Nucleus accumbens (tissue), 56 donors: ENCODE measurements at places on chromosomes 1 and 21.

DNA sequence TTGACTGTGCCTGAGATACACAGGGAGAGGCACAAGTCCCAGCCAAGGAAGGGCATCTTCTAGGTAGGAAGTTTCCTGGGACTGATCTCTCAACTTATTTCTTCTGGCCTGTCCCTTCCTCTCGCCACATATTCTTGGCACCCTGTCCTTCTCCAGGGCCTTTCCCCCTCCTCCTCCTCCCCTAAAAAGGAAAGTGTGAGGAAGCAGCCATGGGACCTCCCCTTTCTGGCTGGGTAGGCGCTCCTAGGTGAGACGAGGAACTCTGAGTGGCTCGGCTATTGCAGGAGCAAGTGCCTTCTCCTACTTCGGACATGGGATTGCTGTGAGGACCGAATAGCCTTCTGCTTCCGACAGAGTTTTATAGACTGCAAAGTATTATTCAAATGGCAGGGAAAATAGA is 15.5 kb upstream of the MTARC2 start:
- DNase-seq = no peak

GRCh38 chr1:2412773-2413494 is 570 bp upstream of the PEX10 start:
- DNase-seq = no peak

GRCh38 chr1:118907466-118907865 is 80.7 kb downstream of the TBX15 start:
- DNase-seq = no peak

GRCh38 chr21:20045197-20045596 is 953.0 kb upstream of the NCAM2 start:
- no peak for DNase-seq

GRCh38 chr1:184559117-184559713 is 172.4 kb downstream of the C1orf21 start:
- no peak for DNase-seq

- DNase-seq = no peak
These were observed 34.4 kb downstream of the ADGRL2 start for GRCh38 chr1:81834921-81835698.

DNA sequence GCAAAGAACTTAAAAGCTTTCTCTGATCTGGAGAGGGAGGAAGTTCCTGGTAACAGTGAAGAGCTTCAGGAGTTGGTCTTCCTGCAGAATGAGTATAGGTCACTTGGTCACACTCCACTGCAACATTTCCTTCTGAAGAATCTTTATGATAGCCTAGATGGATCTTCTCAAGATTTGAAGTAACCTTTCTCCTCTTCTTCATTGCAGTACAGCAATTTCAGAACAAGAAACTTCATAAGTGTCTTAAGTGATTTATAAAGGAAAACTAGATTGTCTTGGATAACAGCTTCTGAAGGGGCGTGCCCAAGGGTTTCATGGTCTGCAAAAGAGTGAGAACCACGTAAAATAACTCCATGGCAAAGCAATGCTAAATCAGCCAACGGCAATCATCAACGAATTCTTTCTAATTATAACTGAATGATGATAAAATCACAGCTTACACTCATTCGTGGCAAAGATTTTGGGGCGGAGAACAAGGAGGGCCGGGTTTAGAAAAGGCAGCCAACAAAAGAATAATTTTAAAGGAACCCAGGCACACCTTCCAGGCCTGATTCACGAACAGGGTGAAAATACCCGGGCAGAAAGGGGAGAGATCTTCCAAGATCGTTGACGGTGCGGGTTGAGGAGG is 53.9 kb upstream of the ASPM start:
- no peak for DNase-seq
